Activated CD4-positive, alpha-beta T cell treated with anti-CD3 and anti-CD28 coated beads, Interleukin-10, Interleukin-2, amounts not matched to agents 100 ng/mL and 50 ng/mL, durations not matched to agents 16 hours and 8 hours (primary cell): ENCODE measurements at places on chromosomes 1 and 21.

DNA sequence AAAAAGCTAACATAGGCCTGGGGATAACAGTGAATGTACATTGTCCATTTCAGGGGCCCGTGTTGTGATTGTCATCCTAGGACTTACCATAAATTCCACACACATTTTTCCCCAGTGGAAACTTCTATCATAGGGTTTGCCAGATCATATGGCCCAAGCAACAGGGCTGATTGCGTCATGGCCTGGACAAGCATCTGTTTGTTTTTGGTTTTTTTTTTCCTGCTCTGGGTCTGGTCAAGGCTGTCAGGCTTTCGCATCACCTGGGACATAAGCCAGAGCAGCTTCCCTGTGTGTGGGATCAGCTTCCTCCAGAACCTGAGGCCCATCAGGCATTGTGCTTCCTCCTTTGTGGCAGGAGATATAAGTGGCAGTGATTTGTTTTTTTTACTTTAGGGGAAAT is 598.5 kb upstream of the USP24 start:
- DNase-seq = no peak

DNA sequence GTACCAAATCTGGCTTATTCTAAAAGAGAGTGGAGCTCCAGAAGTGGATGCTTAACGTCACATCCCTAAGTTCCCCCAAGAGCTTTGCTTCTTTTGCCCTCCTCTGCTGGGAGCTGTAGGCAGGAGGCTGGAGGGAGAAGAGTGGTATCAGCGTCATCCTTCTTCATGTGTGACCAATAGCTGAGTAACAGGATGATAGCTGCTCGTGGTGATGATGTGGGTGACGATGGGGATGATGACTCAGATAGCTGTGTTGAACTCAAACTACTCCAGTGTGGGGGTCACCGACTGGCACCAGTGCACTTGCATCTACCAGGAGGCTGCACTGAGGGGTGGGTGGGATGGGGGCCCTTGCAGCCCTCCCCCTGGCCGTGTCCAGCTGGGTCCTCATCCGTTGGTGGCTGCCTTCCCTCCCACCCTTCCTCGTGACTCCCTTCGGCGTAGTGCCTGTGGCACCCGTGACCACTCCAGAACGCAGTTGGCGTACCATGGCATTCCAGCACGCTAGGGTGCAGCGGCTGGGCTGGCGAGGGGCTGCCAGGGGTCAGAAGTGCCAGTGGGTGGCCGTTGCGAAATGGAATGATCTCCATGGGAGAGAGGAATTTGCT is 1.1 kb downstream of the IGFN1 start:
- peak; percentile 57 for DNase-seq

GRCh38 chr1:230639714-230640209 is 2.5 kb upstream of the COG2 start:
- no peak for DNase-seq

DNA sequence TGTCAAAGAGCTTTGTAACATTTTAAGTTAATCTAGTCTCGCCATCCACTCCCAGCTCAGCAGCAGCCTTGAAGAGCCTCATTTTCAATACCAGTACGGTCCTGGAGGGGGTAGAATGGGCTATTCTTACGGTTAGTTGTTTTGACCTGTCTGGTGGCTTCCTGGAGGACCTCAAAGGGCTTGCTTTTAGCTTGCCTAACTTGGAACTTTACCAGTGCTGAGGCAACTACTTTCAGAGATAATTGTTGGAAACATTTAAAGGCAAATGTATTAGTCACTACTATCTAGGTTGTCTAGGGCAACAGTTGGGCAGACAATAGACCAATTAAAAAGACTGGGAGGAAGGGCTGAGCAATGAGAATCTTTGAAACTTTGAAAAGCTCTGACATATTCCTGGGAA is 56.0 kb downstream of the TTLL7 start:
- DNase-seq = no peak
